ENCODE measurements at places on chromosomes 6 and 20.

- DNase-seq = no peak
Measured at GRCh38 chr6:78390066-78390465, 477.3 kb upstream of the IRAK1BP1 start.

GRCh38 chr6:80333342-80333741 lies 226.9 kb downstream of the BCKDHB start:
- no peak for DNase-seq

DNA sequence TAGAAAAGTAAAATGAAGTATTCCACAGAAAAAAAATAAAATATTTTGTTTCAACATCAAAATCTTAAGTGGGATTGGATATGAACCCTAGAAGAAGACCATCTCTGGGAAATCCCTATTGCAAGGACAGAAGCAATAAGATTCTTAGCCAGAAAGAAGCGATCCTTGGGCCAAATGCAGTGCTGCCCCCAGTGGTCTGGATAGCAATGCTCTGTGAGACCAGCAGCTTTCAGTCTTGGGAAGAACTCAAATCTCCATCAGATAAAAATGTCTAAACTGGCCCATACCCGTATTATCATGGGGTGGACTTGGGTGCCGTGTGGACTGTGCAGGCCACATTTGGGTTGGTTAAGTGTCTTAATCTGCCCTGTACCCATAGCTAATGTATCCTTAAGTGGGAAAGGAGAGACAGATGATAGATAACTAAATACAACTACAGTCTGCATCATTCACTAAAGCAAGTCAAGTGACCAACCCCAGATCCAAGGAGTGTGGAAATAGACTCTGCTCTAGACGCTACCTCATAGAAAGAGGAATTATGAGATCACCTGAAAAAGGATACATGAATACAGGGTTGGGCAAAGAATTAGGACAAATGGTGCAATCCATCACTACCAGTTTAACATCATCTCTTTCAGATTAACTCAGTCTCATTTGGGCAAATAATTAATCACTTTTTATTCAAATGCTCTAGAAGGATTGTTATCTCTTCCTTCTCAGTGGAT lies 38.9 kb upstream of the SNAP25 start:
- DNase-seq = no peak

- no peak for DNase-seq
Measured at GRCh38 chr20:10565191-10565921, 108.4 kb downstream of the JAG1 start.

DNA sequence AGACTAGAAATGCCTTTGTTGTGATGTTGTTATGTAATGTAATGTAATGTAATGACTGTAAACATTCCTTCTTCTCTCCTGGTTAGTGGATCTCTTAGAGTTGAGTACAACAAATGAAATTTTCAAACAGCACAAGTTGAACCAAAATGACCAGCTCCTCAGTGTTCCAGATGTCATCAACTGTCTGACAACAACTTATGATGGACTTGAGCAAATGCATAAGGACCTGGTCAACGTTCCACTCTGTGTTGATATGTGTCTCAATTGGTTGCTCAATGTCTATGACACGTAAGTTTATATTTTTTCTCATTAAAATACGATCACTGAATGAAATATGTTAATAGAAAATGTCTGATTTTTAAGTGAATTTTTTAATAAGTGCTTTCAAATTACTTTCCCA lies 496.7 kb downstream of the UTRN start:
- DNase-seq = no peak

DNA sequence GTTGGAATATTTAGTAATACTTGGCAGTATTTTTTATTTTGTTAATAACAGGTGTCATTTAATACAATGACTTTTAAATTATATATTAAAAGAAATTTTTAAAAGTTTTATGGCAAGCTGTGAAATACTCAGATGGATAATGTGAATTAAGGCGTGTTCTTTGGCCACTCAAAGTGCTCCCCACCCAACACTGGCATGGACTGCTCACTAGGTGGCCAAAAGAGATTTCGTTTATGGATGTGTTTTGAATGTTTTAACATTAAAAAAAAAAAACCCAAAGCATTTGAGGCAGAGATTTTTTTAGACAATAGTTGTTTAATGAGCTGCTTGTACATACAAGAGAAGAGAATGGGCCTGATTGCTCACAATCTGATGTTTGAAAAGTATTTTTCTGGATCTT lies 86.5 kb downstream of the QKI start:
- no peak for DNase-seq

DNA sequence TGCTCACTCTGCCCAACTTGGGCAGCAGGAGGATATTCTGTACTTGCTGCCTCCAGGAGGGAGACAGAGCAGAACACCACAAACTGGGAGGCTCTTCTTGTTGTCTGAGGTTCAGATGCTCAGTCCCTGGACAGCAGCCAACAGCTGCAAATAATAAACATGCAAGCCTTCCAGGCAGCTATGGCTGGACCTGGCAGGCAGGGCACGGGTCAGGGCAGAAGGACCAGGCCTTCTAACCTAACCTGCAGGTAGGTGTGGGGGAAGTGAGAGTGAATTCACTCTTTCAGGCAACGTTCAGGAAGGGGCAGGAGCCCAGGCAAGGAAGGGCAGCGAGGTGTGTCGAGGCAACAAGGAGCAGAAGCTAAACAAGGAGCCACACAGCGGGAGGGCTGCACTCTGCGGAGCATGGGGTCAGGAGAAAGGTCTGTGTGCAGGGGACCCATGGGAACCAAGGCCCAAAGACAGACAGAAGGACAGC lies 31.5 kb downstream of the NINL start:
- DNase-seq = no peak

DNA sequence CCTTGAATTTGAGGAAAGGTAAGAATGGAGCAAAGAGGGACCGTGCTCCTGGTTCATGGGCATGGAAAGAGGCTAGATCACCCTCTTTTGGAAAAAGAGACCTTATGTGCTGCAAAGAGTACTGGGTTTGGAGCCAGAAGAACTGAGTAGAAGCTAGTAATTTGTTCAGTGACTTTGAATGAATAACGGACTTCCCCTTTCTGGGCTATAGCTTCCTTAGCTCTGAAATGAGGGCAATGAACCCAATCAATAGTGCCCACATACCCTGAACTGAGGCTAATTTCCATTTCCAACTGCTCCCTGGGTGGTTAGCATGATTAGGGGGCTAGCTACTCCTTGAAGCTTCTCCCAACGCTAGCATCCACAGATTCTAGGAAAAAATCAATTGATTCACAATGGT lies 121.4 kb downstream of the UNC5CL start:
- DNase-seq = no peak

DNA sequence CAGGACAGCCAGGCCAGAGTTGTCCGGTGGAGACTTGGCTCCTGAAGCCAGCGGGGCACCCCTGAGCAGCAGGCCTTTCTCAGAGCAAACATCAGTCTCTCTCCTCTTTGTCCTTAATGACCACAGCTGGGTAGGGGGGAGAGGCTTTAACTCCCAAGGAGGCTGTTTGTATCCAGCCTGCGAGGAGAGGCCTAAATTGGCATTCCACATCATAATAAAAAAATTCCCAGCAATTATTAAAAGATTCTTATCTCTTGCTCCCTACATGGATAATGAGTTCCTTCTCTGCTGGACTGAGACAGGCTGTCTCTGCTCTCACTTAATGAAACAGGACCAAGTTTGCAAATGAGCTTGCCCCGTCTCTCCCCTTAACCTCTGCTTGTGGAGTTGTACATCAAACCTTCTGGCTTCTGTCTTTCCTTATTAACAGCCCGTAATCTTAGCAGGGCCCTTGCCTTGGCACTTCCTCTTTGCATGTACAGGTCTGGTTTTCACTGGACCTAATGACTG lies 838.2 kb downstream of the MAFB start:
- no peak for DNase-seq

DNA sequence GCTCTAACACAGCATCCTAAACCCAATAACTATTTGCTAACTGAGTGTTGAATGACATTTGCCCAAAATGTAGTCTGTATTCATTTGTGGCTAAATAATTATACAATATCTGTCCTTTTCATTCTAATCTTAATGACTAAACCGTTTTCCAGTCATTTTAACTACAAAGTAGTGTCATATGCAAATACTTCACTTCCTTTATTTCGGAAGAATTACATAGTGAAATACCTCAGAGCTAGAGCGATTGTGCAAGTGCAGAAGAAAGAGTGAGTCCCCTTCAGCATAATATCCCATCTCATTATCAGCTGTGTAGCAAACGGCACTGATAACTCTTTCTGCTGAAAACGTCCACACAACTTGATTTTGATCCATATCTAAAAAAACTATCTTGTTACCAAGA lies 66.2 kb downstream of the ROS1 start:
- DNase-seq = no peak

DNA sequence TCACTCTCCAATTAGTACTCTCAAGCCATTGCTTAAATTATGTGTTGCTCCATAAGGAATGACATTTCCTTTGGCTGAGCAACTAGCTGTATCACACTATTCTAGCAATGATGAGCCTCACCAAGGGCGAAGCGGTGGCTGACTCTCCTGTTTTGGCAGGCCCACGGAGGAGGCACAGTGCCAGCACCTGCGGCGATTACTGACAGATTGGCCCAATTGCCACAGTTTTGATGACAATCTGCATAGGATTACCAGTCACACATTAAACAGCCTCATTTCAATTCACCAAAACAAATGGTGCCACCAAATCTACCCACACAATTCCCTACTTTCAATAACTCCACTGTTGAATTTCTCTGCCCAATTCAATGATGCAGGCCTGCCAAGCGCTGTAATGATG lies 286.9 kb downstream of the PTPRK start:
- DNase-seq = no peak
